ENCODE measurements at places on chromosomes 7 and 10.

- DNase-seq = no peak
These were observed 74.0 kb downstream of the DGKI start for GRCh38 chr7:137772748-137773147.

DNA sequence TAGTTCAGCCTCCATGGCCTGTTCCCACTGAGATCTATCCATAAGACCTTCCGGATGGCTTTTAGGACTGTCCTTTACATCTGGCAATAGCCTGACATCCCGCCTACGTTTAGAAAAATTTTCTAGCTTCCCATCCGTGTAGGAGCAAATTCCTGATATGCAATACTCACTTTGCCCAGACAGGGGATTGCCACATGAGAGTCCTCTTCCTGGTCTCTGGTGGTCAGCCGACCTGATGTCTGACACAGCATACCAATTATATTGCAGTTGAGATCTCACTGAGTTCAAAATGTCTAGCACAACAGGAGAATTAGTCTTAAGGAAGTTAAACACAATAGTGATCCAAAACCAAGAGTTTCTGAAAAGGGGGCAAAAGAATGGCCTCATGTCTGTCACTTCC is 9.4 kb upstream of the ETV1 start:
- no peak for DNase-seq

DNA sequence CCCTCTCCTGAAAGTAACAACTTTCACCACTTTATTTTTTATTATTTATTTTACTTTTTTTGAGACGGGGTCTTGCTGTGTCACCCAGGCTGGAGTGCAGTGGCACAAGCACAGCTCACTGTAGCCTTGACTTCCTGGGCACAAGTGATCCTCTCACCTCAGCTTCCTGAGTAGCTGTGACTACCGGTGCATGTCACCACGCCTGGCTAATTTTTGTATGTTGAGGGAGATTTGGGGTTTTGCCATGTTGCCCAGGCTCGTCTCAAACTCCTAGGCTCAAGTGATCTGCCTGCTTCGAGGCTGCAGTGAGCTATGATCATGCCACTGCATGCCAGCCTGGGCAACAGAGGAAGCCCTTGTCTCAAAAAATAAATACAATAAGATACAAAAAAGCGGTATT is 14.9 kb upstream of the SLIT1 start:
- DNase-seq = no peak

- DNase-seq = no peak
These were observed 952.7 kb upstream of the KCND2 start for GRCh38 chr7:119320316-119320715.

DNA sequence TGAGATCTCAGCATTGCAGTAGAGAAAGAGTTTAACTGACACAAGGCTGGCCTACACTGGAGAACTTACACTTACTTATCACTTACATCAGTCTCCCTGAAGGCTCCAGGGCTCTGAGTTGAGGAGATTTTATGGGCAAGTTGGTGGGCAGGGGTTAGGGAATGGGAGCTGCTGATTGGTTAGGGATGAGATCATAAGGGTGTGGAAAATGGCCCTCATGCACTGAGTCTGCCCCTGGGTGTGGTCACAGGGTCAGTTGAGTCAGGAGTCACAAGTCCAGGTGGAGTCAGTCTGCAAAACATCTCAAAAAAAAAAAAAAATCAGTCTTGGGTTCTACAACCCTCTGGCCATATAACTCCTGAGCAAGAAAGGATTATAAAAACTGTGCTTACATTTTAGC is 60.5 kb downstream of the PPP1R17 start:
- DNase-seq = no peak

DNA sequence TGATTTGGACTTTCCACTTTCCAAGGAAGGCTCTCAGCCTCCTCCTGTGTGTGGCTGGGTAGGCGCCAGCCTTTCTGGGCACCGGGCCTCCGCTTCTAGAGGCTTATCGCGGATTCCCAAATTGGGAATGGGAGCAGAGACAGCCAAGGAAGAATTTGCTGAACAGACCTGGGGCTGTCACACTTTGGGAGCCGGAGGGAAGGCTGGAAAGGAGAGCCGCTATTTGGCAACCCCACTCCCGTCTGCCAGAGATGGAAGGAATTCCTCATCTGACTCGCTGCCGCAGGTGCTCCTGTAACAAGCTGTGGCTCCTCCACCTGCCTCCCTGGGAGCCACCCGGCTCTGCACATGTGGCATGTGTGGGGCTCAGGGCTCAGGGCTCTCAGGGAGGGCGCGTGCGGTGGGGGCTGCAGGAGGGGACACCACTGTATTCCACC is 50.8 kb upstream of the ECHDC3 start:
- DNase-seq = no peak

- no peak for DNase-seq
These were observed 90.5 kb upstream of the FERD3L start for GRCh38 chr7:19235680-19236079.

- DNase-seq = no peak
These were observed 48.7 kb downstream of the TBATA start for GRCh38 chr10:70736525-70736924.

DNA sequence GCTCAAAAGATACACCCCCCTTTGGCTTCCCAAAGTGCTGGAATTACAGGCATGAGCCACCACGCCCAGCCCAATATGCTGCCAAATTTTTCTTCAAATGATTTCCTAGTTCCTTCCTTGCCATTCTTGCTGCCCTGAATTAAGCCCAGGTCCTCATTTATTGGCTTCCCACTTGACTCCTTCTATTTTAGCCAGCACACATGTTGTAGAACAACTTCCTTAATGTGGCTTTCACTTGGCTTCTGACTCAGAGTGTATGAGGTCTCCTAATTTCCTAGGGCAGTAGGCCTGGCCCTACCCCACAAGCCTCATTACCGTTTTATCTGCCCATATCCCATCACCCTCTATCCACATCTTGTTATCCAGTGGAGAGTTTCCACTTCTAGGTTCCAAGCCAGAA is 21.8 kb upstream of the HIPK2 start:
- DNase-seq = no peak
